Activated CD4-positive, CD25-positive, alpha-beta regulatory T cell treated with anti-CD3 and anti-CD28 coated beads, Interleukin-2, amount 50 U/mL, for 16 hours (primary cell): ENCODE measurements at places on chromosomes 7 and 10.

GRCh38 chr7:27777662-27778061, 37.7 kb downstream of the TAX1BP1 start:
- no peak for DNase-seq

GRCh38 chr10:48237259-48238250, 36.9 kb downstream of the FRMPD2 start:
- DNase-seq = no peak

DNA sequence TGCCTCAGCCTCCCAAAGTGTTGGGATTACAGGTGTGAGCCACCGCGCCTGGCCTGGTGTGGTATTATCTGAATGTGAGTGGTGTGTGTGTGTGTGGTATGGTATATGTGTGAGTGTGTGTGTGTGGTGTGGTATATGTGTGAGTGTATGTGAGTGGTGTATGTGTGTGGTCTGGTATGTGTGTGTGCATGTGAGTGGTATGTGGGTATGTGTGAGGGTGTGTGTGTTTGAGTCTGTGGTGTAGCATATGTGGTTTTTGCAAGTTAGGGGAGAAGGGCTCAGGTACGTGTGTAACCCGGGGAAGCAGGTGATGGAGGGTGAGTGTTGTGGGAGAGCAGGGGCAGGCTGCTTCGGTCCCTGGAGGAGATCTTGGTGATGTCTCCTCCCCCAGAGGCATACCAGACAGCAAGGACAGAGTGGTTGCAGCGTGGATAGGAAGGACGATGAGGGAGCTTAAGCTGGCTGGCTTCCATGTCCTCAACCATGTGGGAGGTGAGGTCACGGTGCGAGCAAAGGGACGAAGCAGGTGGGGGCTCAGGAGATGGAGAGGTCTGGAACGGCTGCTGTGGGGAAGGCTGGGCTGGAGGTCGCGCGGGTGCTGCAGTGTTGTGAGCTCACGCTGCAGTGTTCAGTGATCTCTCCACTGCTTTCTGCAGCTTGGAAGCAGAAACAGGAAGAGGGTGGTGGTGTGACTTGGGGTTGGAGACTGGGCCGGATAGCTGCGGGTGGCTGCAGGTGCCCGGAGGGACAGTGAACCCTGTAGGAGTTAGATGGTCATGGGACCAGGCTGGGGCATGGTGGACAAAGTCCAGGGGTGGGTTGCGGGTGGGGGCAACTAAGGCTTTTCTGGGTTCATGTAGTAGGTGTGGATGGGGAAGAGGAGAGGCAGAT, 5.0 kb downstream of the ZYX start:
- no peak for DNase-seq

DNA sequence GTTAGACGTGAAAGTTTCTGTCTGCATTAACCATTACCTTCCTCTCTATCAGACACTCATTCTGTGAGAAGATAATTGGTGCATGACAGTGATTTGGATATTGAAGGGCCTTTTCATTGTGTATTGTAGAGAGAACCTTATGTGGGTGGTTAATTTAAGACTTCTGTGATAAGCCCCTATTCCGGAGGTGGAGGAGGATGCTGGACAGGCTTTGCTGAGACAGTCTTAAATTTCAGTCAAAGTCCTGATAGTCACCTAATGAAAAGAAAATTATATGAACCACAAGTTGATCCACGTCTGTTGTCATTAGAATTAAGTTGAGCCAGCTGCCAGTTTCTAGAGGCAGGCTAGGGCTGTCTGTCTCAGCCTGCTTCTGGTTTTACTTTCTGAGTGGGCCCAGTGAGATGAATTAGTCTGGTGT, 62.9 kb downstream of the CELF2 start:
- no peak for DNase-seq

- no peak for DNase-seq
Observed at GRCh38 chr10:99661377-99661763, 2.1 kb downstream of the ENTPD7 start.
